ENCODE measurements at places on chromosomes 2 and 18. TPM values are rescaled to one million over a fixed set of nuclear protein-coding genes. Genes with fewer than 3 reads are reported as not detected.

The IL1F10 gene
- total RNA-seq = not detected

The RPL31 gene
- total RNA-seq = 422 TPM

The AGXT gene
- not detected for total RNA-seq

The TMEM17 gene
- 2.1 TPM for total RNA-seq

The NDUFS1 gene
- total RNA-seq = 27.9 TPM

The TUBA4B gene
- total RNA-seq = 2.9 TPM

The SCTR gene
- 3.2 TPM for total RNA-seq

Measured in upper lobe of left lung (tissue), 6 donors.